ENCODE measurements at places on chromosomes 1 and 21. TPM values are rescaled to one million over a fixed set of nuclear protein-coding genes. Genes with fewer than 3 reads are reported as not detected.

- peak; percentile 81 for DNase-seq
These were observed 23.0 kb upstream of the EPHA2 start for GRCh38 chr1:16178596-16179497.

GRCh38 chr1:240237305-240237721 is 145.6 kb downstream of the FMN2 start:
- no peak for DNase-seq

DNA sequence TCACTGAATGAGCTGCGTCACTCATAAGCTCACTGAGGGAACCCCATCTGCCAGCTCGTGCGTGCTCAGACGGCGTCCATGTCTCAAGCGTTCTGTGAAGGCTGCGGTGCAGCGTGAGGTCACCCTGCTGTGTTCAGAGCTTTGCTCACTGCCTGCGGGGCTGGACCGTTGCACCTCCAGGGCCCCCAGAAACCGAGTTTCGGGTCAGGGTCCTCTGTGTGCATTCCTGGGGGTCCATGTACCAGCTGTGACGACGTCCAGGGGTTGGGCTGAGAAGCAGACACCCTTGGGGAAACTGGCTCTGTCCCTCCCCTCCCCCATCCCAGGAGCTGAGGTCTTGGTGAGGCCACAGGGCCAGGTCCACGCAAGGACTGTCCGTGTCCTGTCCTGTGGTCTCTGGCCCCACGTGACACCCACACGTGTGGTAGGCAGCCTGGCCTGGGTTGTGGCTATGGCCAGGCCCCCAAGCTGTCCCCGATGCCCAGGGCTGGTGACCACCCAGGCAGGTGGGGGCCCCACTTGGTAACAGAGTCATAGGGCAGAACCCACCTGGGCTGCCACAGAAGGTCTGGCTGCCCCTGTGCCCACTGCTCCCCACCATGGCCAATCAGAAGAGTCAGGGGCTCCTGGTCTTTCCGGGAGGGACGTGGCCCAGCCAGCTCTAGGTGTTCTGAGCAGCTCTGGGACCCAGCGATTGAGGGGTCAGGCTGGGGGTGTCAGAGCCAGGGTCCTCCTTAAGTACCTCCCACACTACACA is 24.4 kb downstream of the FTCD start:
- no peak for DNase-seq

DNA sequence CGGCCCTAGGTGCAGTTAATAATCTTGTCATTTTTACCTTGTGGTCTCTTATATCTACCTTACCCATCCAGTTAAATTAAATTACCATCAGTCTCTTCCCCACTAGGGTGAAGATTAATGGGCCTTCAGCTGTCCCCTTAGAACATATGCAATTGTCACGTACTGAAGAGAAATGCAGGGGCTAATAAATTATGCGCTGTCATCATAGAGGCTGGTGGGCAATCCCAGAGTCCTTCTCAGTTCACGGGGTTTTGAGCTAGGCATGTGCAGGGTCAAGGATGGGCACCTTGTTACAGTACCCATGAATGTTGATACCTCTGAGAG is 35.8 kb downstream of the HLX start:
- DNase-seq: no peak

DNA sequence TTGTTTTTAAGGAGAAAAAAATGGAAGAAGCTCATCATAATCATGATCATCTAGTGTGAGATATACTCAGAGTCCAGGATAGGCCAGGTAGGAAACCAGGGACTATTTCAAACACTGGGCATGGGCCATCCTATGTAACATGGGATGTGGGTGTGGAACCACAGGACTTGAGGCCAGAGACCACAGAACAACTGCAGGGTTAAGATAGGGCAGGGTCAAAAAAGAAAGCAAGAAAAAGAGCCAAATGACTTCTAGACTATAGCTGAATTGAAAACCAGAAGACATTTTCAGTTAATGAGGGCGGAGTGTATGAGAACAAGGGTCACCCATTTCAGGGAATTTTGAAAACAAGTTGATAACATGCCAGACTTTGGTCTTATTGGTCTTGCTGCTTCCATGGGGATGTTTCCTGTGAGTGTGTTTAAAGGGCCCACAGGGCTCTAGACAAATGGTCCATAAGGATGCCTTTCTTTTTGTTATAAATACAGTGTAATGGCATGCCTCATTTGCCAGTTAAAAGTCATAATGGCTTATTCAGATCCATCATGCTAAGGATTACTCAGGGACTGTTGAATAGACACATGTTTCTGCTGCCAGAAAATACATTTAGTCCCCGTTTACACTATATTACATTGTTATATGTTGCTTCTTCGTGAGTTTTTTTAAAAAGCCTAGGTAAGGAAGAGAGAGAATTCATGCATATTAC is 182.0 kb upstream of the C21orf91 start:
- DNase-seq: no peak

AIM2 gene
- total RNA-seq: 0.86 TPM

GRCh38 chr1:156725683-156726280 is 2.5 kb upstream of the METTL25B start:
- DNase-seq: peak; percentile 91

DNA sequence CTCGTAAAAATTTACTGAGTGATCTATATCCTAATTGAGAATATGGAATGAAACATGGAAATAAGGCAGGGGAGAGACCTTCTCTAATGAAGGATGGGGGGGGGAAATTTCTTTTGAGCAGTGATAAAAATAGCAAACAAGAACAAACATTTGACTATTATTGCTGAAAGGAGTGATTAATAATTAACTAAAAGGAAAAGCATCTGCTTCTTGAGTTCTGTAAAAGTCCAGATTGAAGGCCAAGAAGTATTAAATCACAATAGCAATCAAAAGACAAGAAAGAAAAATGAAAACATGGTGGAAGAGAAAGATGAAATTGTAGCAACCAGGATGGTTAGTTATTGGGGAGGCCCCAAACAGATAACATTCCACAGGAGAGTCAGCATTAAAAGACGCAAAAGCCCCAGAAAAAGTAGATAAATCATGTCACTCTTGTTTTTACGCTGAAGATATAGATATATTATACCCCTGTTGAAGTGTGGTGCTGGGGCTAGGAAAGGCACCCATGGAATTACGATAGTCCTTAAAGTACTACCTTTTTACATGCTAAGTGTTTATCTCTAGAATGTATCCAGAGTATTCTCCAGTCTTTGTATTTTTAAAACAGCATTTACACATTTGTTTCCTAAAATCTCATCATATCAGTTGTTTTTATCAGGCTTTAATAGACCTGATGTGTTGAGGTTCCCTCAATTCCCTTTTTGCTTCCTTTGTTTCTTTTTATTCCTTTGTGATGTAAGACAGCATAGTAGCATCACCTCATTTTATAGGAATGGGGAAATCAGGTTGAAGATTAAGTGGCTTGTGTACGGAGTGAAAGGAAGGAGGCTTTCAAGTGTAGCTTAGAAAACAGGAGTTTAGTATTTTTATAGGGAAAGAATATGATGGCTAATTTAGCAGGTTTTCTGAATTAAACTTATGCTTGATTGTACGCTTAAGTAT is 28.9 kb downstream of the DISP1 start:
- no peak for DNase-seq

GRCh38 chr1:67532452-67533216 is 102.4 kb upstream of the SERBP1 start:
- peak; percentile 58 for DNase-seq

GRCh38 chr21:37496972-37497371 is 130.4 kb downstream of the DYRK1A start:
- no peak for DNase-seq

ABCA4 gene
- total RNA-seq: 0.26 TPM

OVAAL gene
- total RNA-seq: not detected

OR2T35 gene
- not detected for total RNA-seq

- no peak for DNase-seq
These were observed 10.7 kb downstream of the PCAT6 start for GRCh38 chr1:202821467-202821866.

ZMYND12 gene
- 3.6 TPM for total RNA-seq

PEAR1 gene
- total RNA-seq: 9.9 TPM

DNA sequence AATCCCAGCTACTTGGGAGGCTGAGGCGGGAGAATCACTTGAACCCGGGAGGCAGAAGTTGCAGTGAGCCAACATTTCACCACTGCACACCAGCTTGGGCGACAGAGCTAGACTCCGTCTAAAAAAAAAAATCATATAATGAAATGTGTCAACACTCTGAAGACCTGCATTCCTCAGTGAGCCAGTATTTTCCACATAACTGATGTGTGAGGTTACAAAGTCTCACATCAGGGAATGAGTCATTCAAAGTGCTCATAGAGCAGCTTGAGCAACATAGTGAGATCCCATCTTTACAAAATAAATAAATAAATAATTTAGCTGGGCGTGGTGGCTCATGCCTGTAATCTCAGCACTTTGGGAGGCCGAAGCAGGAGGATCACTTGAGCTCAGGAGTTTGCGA is 65.5 kb downstream of the CASZ1 start:
- no peak for DNase-seq

DNA sequence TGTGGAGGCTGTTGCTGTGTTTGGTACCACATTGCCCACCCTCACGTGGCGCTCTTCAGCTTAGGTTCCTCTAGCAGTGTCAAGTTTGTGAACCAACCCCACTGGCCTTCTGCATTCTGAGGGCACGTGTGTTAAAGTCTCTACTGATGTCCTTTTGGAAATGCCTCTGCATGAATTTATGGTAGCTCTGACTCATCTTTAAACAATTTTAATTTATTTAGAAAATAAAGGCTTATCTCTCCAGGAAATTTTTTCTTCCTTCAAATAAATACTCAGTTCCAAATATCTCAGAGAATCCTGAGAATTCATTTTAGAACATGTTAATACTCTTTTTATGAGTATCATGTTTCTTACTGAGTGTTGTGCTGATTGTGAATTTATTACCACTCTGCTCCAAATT is 5.5 kb downstream of the CD1D start:
- DNase-seq: no peak

DNA sequence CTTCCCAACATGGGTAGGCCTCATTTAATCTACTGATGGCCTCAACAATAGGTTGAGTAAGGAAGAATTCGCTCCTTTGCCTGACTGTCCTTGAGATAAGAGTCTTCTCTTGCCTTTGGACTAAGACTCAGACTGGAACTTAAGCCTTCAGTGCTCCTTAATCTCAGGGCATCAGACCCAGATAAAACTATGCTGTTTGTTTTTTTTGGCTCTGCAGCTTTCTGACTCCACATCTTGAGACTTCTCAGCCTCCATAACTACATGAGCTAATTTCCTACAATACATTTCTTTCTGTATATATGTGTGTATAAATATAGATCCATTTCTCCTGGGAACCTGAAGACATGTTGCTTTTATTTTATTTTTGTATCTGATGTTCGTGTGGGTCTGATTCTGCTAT is 1470.7 kb upstream of the PRMT6 start:
- DNase-seq: no peak

DNA sequence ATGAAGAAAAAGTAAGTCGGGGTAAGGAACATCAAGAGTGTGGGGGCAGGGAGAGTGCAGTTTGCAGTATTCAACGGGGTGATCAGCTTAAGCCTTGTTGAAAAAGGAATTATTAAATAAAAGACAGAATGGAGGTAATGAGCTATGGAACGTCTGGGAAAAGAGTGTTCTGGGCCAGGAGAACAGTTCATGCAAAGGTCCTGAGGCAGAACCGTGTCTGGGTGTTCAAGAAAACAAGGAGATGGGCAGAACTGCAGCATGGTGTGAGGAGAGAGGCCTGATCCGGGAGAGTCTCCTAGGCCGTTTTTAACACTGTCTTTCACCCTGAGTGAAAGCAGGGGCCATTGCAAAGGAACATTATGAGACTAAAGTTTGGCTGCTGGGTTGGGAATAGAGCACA is 20.2 kb downstream of the OVGP1 start:
- no peak for DNase-seq

DNA sequence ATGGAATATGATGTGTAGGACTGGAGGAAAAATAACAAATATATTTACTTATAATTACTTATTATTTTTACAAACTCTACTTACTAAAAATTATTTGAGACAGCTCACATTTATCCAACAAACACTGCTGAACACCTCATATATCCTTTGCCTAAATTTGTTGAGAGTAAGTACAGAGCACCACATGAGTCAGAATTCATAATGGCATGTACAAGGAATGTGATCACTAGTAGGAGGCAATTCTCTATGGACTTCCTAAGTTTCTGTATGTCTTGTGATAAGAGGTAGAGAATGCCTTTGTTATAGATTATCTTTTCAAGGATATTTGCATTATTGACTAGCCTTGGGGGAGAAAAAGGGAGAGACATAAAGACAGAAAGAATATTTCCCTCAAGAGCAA is 8.2 kb upstream of the ST6GALNAC3 start:
- no peak for DNase-seq

DNA sequence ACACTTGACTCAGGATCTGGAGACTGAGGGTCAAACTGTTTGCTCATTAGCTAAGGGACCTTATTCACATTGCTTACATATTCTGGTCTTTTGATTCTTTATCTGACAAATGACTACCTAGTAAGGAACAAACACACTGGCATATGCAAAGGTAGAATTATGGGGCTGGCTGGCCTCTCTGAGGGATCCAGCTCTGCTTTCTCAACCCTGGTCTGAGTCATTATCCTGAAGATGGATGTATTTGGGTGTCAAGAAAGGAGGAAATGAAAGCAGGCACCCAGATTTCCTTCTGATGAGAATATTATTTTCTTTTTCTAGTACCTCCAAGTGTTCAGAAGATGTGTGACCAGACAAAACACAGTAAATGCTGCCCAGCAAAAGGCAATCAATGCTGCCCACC is 6.0 kb downstream of the SMCP start:
- no peak for DNase-seq

PLA2G2D gene
- not detected for total RNA-seq

All from mucosa of gallbladder (tissue), 1 donor.